ENCODE measurements at places on chromosomes 12 and 14.

- DNase-seq, result no peak
Observed at GRCh38 chr12:24011927-24012507, 62.5 kb upstream of the SOX5 start.

GRCh38 chr12:46577063-46577776 lies 204.6 kb upstream of the SLC38A2 start:
- no peak for DNase-seq

GRCh38 chr14:21169573-21169972 lies 13.7 kb upstream of the OR5AU1 start:
- DNase-seq, result no peak

DNA sequence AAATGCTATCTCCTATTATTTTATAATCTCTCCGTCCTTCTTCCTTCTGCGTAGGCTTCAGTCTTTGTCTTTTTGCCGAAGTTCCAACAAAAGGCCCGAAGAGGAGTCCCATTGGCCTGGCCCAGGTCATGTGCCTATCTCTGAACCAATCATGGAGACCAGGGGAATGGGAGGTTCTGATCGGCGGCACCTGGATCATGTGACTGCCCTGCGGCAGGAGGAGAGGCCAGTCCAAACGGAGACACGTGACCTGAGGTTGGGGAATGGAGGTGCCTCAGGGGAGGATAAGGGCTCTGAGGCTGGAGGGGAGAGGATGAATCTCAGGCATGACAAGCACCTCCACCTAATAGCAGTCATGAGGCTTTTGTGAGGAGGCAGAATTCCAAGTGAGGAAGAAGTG lies 86.0 kb downstream of the AACS start:
- no peak for DNase-seq

DNA sequence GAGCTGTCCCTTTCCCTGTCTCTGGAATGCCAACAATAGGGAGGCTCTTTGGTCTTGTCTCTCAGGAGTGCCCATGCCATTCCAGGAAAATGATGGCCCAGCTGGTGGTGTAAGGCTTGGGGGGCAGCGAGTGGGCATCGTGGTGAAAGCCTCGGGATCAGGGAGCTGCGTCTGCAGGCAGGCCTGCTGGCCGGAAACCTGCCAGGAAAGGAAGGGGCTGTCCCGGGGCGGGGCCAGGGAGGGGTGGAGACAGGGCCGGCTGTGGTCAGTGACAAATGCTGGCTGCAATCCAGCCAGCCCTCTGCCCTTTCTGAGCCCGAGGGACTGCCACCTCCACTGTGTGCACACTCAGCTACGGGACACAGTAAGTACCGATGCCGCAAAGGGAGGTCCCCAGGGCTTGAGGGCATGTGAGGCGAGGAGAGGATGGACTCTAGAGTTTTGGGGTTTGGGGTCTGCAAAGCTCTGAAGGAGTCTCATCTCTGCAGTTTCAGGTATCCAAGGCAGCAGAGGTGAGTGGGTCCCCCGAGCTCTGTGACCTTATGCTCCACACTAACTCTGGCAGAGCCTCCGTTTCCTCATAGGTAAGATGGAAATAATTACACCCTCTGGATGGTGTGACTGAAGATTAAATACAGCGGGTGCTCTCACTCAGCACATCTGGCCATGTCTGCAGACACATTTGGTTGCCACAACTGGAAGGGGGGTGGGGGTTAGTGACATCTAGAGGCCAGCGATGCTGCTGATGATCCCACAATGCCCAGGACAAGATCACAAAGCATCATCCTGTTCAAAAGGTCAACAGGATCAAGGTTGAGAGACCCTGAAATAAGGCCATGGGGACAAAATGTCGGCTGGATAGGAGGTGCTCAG lies at the start of gene SERPINA5:
Gene SERPINA5 (plus strand): TSS at position 300 of the 873 bp plus-strand sequence. CDS start 5,937 bp downstream, outside the sequence.
- DNase-seq, result no peak

DNA sequence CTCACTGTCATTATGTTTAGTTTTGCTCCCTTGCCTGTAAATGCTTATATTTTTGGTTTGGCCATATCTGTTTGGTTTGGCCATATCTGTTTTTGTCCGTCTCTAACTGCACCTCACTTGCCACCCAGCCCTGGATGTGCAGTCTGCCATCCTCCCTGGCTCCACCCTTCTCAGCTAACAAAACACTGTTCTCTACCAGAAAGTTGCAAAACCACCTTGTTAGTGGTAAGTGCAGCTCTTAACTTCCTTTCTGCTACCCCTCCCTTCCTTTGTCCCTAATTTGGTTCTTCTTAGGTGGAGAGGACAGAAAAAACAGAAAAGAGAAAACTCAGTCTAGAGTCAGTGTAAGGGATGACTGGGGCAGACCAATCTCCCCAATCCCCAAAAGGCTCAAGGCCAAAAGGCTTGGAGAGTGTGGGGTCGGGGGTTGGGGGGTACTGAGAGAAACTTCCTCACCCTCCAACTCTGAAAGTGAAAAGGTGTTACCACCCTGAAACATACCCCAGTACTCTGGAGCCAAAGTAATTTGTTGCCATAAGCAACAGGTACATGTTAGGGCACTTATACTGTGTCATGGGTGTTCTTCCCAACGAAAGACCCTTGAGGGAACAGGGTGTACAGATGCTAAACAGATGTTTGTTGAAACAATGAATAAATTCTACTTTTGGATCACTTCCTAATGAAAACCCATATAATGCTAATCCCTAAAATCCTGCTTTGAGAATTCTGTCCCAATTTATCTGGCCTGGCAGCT lies 5.0 kb downstream of the BIN2 start:
- peak; percentile 45 for DNase-seq

DNA sequence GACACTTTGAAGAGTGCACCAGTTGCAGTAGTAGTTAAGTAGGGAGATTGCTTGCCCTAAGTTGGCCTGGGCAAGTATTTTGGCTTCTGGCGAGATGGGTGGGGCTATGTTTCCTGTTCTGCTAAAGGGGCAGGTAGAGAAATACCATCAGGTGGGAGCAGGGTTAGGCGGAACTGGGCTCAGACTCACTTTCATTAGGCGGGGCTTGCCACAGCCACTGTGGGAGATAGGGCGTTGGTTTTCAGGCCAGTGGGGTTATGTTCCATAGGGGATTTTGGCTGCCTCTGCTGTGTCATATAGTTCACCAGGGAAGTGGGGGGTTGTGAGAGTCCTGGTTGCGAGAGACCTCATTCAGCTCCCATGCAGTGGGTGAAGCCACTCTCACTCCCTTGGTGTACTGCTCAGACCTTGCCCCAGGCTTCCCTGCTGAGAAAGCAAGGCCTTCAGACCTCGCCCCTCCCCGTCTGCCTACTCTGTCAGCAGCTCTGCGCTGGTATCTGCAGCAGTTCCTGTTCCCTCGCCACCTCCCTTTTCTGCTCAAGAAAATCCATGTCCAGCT lies 43.3 kb downstream of the AEBP2 start:
- peak; percentile 11 for DNase-seq

DNA sequence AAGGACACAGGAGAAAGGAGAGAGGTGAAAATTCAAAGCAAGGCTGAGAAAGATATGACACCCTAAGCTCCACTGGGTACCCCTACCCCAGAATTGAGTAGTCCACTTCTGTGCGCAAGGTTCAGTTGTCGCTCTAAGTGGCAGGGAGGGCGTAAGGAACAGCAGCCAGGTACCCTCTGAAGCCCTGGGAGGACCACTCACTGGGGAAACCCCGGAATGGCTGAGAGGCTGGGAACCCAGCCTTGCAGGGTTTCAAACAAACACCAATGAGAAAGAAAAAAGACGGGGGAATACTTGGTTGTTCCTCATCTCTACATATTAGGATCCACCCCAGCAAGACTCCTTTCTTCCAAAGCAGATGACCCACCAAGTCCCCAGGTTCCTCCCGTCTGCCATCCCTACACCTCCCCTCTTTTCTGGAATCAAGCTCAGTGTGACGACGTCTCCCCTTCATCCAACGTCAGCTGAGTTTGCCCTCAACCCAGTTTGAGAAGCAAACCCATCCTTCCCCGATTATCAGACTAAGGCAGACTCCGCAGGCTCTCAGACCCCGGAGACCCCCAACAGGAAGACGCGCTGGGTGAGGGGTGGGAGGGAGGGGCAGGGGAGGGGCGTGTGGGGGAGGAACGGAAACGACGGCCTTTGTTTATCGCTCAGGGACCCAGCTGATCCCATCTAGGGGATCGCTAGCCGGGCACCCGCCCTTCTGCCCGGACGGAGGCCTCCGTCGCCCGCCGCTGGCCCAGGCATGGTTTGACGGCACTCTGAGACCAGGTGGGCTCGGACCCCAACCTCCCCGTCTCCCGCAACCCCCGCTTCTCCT lies 795 bp downstream of the LMBR1L start:
- peak; percentile 19 for DNase-seq

DNA sequence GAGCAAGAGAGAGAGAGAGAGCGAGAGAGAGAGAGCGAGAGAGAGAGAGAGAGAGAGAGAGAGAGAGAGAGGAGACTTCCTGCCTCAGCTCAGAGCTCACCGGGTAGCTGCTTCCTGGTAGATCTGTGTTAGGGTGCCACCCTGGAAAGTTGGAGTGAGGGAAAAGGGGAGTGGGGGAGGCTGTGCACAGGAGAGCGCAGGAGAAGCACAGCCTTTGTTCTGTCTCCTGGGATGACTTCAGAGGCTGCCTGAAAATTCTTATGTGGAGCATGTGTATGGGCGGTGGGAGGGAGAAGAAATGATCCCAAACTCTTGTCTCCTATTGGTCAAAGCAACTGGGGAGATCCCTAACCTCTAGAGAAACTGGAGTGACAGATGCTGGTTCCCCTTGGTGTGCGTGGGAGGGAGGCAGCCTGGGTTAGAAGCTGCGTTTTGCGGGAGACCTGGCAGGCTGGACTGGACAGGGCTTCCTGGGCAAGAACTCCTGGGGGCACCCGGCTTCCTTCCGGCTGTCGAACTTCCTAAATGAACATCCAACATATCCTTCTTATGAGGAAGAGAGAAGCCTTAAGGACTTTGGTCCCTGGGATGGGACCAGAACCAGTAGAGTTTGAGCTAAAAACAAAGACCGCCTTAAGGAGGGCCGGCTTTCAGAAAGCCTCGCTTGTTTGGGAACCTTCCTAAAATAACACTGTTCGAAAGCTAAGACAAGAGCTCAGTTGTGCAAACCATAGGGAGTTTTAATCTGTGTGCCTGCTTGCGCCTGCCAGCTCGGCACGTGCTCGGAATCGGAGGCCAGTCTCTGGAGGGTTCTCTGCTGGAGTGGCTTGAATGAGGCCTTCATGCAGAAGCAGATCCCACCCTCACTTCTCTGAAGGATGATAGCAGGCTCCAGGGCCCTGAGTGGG lies 30.4 kb upstream of the BEGAIN start:
- DNase-seq, result no peak

- DNase-seq, result no peak
Observed at GRCh38 chr14:37668646-37669045, 73.2 kb downstream of the TTC6 start.

DNA sequence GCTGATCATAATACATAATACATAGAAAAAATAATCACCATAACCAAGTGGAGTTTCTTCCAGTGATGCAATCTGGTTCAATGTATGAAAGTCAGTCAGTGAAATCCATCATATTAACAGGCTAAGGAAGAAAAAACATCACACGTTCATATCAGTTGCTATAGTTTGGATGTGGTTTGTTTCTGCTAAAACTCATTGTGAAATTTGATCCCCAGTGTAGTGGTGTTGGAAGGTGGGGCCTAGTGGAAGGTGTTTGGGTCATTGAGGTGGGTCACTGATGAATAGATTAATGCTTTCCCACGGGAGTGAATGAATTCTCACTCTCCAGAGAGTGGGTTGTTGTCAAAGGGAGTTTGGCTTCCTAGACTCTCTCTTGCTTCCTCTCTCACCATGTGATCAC lies 84.6 kb upstream of the PTGDR start:
- no peak for DNase-seq

DNA sequence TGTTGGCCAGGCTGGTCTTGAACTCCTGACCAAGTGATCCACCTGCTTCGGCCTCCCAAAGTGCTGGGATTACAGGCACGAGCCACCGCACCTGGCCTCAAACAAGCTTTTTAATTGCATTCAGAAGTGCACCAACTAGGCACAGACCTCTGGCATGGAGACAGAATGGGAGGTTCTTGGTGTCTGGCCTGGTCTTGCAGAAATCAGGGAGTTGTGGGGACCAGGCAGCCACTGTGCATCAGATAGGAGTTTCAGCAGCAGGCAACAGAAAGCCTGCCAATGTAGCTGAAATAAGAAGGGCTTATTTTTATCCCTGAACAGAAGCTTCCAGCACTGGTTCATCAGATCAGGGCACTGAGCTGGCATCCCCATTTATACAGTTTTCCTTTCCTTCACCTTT lies 22.2 kb upstream of the TCL1B start:
- no peak for DNase-seq

DNA sequence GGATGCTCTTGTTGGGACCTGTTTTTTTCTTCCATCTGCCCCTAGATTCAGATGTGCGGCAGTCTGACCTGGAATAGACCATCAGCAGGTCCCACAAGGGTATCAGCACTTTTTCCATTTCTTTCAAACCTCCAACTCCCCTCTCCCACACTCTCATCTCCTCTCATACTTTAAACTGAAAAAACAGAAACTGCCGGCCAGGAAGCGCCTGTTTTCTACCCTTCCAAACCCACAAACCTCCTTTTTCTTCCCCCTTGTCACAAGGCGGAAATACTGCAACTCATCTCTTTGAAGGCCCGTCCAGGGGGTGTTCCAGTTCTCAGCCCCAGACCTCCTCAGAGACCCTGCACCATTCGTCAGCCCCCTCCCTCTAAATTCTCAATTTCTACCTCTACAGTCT lies 62.5 kb upstream of the FKBP4 start:
- no peak for DNase-seq

DNA sequence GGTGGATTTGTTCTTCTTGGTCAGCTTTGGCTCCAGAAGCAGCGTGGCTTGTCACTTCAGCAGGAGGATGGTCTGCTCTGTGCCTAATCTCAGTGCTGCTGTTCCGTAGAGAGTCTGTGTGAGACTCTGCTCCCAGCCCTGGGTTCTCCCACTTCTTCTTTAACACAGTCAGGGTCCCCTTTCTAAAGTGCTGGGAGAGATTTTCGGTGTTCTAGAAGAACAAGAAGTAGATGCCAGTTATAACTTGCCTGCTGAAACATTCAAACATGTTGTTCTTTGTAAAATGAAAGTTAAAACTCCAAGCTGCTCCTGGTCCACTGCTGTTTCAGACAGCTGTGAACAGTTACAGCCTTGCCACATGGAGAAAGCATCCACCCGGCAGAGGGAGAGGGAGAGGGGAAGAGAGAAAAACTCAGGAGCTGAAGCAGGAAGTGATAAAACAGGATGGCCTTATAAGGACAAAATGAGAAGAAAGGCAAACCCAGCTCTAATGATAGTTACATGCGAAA lies 55.2 kb upstream of the CERS5 start:
- DNase-seq, result no peak

DNA sequence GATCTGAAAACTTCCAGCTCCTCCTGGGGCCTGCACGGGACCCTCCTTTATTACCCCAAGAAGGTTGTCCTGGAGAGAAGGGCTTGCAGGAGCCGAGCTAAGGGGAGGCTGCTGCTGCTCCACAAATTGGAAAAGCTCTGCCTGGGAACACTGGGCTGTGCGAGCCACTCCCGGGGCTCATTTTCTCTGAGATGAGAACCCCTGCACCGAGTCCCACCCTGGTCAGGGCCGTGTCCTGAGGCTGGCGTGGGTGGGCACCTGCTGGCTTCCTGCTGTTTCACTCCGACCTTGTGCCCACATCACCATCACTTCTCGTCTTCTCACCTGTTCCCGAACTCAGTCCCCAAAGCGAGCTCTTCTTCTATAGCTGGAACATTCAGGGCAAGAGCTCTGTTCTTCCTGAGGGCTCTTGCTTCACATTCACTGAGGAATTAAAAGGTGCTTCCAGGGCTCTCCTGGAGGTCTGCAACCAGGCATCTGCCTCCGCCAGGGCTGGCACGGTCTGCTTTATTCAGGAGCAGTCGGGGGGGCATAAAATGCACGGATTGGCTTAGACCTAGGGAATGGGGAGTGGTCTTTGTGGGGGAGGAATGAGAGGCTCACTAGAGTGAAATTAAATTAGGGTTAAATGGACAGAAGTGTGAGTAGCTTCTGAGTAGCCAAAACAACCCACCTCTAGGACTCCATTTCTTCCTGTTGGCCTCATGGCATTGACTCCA lies 98.5 kb downstream of the ADGRD1 start:
- no peak for DNase-seq

All from CD4-positive, alpha-beta T cell treated with Interferon gamma for 1 hour (primary cell).